Gastroesophageal sphincter (tissue), 4 donors: ENCODE measurements at places on chromosomes 6 and 20. TPM values are rescaled to one million over a fixed set of nuclear protein-coding genes. Genes with fewer than 3 reads are reported as not detected.

DAAM2 gene
- total RNA-seq = 286 TPM

GPLD1 gene
- 3.8 TPM for total RNA-seq

REM1 gene
- 4.4 TPM for total RNA-seq

PTPRT gene
- total RNA-seq = not detected

ABHD16B gene
- not detected for total RNA-seq

NANP gene
- 5.4 TPM for total RNA-seq

PCSK2 gene
- 8.5 TPM for total RNA-seq

GCM1 gene
- total RNA-seq = not detected

HMGA1 gene
- 8.1 TPM for total RNA-seq

TPX2 gene
- total RNA-seq = 0.62 TPM

SMIM8 gene
- total RNA-seq = 7.7 TPM

MEI4 gene
- total RNA-seq = 0.13 TPM

RWDD2A gene
- 6.4 TPM for total RNA-seq

NHLRC1 gene
- total RNA-seq = 0.54 TPM

MPIG6B gene
- not detected for total RNA-seq

BHLHE23 gene
- not detected for total RNA-seq

TCF21 gene
- 13.5 TPM for total RNA-seq

PKIB gene
- 1.1 TPM for total RNA-seq

ZMYND8 gene
- 44.9 TPM for total RNA-seq

SYCP2 gene
- 4.7 TPM for total RNA-seq

GINS1 gene
- 1.2 TPM for total RNA-seq

VTA1 gene
- 37.8 TPM for total RNA-seq

MRS2 gene
- 32.0 TPM for total RNA-seq

BANF2 gene
- not detected for total RNA-seq

CFB gene
- total RNA-seq = 42.6 TPM

GRIK2 gene
- total RNA-seq = 0.82 TPM

ZNF334 gene
- 0.66 TPM for total RNA-seq

NMBR gene
- total RNA-seq = not detected

ZC2HC1B gene
- total RNA-seq = not detected

EPB41L2 gene
- total RNA-seq = 116 TPM

LTB gene
- not detected for total RNA-seq

WFDC8 gene
- not detected for total RNA-seq

HLA-DRB5 gene
- total RNA-seq = 0.93 TPM

ITPR3 gene
- 11.8 TPM for total RNA-seq

GSTA2 gene
- not detected for total RNA-seq

MOCS1 gene
- 24.0 TPM for total RNA-seq

ASIP gene
- 3.5 TPM for total RNA-seq

POU5F1 gene
- total RNA-seq = 1.1 TPM

MATN4 gene
- not detected for total RNA-seq

UBE2C gene
- not detected for total RNA-seq

DDRGK1 gene
- total RNA-seq = 67.9 TPM

C6orf58 gene
- not detected for total RNA-seq

C20orf204 gene
- 0.40 TPM for total RNA-seq

NOTCH4 gene
- 12.6 TPM for total RNA-seq

SUMO4 gene
- total RNA-seq = 2.4 TPM

RNF39 gene
- not detected for total RNA-seq

ANKEF1 gene
- total RNA-seq = 0.81 TPM
